Osteocyte (in vitro differentiated cells): ENCODE measurements at places on chromosomes 11 and 22.

- DNase-seq, result no peak
These were observed 3.8 kb upstream of the SHISAL1 start for GRCh38 chr22:44316393-44317122.

- DNase-seq, result no peak
These were observed 4.7 kb upstream of the TCF20 start for GRCh38 chr22:42275176-42275575.

DNA sequence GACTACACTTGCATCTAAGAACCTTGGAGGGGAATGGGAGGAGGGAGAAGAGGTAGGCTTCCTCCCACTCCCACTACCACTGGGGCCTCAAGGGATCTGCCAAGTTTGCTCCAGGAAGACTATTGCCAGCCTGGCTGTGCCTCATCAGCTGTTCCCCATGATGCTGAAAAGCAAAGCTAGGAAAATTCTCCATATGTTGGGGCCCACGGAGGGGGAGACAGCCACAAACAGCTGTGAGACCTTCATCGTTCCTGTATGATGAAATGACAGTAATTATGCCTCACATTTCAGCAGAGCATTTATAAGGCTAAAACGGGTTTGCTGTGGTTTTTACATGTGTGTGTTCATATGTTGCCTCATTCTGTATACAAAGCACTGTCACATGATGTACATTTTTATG is 6.7 kb downstream of the DSCAML1 start:
- DNase-seq, result no peak

DNA sequence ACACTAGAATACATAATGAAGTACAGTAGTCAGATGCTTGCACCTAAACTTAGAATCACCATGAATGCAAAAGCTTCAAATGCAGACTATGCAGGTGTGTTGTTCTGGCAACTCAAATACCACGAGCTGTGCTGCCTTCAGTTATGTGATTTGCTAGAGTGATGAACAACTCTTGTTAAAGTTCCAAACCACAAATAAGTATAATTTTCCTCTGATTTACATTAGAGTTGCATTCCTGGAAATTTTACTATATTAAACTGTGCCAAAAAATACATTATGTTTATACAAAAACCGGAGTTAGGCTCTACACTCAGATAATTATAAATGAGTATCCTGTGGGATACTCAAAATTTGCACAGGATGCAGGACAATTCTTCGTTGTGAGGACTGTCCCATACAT is 3.0 kb downstream of the TMEM218 start:
- DNase-seq, result no peak

GRCh38 chr11:116605543-116606459 is 167.0 kb downstream of the BUD13 start:
- peak; percentile 32 for DNase-seq

DNA sequence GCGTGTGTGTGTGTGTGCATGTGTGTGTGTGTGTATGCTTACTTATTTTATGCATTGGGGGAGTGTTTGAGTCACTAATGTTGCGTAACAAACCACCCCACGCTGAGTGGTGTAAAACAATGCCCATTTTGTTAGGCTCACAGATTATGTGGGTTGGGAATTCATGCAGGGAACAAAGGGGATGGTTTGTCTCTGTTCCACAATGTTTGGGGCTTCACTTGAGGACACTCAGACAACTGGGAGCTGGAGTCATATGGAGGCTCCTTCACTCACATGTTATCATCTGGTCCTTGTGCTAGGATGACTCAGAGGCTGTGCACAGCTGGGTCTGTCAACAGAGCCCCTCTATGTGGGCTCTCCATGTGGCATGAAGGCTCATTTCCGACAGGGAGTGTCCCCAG is 51.3 kb upstream of the LARGE1 start:
- no peak for DNase-seq

- DNase-seq, result no peak
These were observed 278.2 kb downstream of the DLG2 start for GRCh38 chr11:85348945-85349344.

GRCh38 chr11:71112990-71113389 is 139.4 kb downstream of the SHANK2 start:
- no peak for DNase-seq

DNA sequence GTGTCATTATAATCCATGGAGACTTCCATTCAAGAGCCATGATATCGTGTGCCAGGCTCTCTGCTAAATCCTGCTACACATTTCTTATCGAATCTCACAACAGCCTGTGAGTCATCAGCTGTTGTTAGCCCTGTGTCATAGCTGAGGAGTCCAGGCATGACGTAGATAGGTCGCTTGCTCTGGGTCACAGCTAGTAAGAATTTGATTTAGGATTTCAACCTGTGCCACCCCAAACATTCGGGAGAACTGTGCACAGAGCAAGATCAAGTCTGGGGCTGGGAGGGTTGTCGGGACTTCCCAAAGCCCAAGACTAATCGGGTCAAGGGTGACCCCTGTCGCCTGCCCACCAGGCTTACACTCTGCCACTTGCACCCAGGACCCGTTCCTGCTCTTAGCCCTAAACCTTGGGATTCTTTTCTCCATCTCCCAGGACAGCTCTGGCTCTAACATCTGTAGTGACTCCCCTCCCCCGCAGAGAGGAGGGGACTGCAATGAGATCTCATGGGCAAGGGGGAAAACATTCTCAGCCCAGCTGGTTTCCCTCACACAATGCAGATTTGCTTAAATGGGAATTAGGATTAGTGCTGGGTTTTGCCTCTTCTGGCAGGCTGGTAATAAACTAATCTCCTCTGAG is 34.3 kb downstream of the TSPAN18 start:
- no peak for DNase-seq

DNA sequence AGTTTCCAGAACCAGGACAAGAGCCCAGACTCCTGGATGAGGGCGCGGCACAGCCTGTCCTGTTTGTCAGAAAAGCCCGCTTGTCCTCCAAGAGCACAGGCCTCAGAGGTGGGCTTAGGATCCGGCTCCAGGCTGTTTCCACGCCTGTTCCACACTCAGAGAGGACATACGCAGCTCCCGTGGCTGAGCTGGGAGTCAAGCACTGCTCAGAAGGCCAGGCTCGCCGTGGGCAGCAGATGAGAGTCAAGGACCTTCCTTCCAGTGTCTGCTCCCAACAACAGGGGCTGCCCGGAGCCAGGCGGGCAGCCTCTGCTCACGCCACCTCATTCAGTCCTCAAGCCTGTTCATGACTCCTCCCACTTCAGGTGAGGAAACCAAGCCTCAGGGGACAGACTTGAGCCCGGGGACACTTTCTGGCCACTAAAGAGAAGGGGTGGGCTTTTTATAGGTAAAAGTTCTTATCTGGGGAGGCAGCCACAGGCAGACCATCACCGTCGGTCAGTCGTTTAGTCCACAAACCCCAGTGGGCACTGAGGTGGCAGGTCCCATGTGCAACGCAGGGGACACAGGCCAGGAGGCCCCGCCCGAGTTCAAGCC is 3.8 kb downstream of the CYB5R3 start:
- no peak for DNase-seq

GRCh38 chr11:66850235-66850587 is 6.7 kb upstream of the LRFN4 start:
- DNase-seq, result no peak

DNA sequence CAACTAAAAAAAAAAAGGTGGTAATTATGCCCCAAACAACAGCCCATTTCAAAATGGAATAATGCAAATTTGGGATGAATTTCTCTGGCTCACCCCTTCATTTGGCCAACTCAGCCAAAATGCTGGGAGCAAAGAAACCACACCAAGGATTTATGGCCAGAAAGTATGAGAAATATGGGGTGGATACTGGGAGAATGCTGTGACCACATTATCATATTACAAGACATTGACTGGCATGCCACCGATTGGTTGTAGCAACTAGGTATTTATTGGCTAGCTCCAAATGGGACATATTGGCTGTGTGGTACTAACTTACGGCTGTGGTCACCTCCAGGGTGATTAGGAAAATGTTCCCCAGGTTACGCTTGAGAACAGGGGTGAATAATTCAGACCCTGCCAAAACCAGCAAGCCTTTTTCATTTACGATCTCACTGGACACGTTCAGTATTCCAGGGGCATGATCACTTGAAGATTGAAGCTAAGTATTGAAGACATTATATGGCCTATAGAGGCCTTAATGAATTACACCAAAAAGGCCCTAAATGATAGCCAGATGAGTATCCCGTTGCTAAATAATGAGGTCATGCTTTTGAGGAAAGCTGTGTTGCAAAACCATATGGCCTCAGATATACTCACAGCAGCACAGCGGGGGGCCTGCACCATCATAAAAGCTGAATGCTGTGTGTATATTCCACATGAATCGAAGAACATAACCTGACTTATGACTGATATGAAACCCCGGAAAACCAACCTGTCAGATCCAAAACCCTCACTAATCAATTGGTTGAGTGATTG is 3.8 kb upstream of the FDX1 start:
- DNase-seq, result no peak

- no peak for DNase-seq
These were observed 108.9 kb downstream of the GALNT18 start for GRCh38 chr11:11512929-11513328.

DNA sequence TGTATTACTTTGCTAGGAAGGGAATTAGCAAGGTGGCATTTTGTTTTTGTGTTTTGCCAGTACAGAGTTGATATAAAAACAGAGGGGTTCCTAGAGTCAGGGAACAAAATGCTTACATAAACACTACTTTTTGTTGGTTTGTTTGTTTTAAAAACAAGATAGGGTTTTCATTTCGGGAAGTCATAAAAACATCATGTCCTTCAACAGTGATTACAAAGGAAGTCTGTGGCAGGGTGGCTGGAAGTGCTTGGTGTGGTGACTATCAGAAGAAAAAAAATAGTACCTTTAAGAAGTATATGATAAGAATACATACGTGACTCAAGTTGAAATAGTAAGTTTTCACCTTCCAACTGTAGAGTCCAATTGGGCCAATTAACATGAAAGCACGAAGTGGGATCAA is 1.2 kb upstream of the IL18 start:
- DNase-seq, result no peak

DNA sequence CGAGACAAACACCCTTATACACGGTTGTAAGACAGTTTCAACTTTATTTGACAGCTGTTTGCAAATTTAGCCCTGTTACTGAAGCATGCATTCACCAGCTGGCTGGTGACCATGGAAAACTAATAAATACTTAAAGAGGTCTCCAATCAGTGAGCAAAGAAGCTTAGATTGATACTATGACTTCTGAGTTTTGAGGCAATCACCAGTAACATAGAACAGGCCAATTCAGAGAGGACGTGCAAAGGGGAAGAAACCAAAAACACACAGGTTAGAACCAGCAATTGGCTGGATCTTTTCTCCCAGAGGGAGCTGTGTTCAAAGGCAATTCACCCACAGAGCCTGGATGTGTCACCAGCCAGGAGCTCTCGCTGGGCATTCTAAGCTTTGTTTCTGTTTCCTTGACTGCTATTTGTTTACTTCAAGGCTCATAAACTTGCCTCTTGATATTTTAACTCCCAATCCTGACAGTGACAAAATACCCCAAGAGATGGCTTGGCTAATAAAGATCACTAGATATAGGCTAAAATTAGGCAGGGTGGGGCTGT is 113.6 kb upstream of the MTMR2 start:
- no peak for DNase-seq

- no peak for DNase-seq
These were observed 310.1 kb downstream of the CADM1 start for GRCh38 chr11:115193914-115194801.

- no peak for DNase-seq
These were observed 22.2 kb upstream of the CCDC34 start for GRCh38 chr11:27385245-27385644.
